ENCODE measurements at places on chromosomes 16 and 17.

DNA sequence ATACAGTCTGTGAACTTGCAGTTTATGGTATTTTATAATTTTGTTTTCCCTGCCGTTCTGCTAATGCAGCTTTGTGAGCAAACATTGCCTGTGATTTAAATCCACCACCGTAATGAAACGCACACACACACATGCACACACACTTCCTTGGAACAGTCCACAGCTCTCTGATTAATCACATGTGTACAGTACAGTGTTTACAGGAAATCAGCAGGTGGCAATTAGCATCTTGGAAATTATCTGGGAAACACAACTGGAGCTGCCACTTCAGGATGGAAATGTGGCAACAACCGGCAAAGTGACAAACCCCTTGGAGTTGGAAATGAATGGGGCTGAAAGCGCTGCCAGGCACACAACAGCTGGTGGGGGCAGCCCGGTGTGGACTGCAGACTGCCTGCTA, 12.9 kb upstream of the ZKSCAN2 start:
- DNase-seq: no peak

- no peak for DNase-seq
These were observed 270.9 kb upstream of the FOXF1 start for GRCh38 chr16:86239381-86239780.

GRCh38 chr17:76241691-76242255, 1.5 kb upstream of the RNF157 start:
- no peak for DNase-seq

- DNase-seq: no peak
These were observed 135.9 kb downstream of the KATNIP start for GRCh38 chr16:27685807-27686206.

GRCh38 chr16:89907055-89907814, 11.4 kb upstream of the MC1R start:
- no peak for DNase-seq

DNA sequence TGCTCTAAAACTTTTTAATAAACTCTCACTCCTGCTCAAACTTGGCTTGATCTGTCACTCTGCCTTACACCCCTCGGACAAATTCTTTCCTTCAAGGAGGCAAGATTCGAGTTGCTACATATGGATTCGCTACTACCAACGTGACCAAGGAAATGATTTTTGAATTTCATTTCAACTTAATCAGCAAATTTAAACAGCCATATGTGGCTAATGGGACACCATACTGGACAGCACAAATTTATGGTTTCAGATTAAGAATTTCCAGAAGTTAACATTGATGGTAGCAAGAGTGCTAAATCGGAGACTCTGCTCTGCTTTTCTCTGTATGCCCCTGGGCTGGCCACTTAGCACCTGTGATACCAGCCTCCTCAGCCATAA, 318.2 kb upstream of the PSMD7 start:
- no peak for DNase-seq

DNA sequence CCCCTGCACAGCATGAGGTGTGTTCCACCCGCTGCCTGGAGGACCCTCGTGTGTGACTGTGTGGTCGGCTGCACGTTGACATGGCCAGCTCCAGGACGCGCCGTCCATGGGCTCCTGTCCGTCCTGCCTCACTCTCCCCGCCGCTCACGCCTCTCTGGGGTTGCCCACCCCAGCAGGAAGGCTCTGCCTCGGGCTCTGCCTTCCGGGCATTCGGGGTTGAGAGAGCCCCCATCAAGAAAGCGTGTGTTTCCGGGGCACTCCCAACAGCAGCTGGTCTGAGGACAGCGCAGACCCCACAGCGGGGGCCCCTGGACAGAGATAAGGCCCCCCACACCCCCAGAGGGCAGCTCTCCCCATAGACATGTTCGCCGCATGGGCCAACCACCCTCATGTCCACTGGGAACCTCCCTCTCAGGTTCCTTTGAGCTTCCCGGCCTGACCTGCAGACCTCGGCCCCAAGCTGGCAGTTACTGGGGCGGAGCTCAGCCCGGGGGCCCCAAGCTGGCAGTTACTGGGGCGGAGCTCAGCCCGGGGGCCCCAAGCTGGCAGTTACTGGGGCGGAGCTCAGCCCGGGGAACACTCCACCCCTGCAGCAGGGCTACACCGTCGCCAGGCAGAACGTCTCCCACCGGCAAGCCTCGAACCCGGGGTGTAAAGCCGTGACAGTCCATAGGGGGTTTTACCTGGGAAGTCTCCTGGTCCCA, 8.4 kb upstream of the PIEZO1 start:
- DNase-seq: no peak

GRCh38 chr17:69141431-69142174, at the start of gene ABCA6:
Gene ABCA6 (minus strand): TSS chr17:69141895. CDS start chr17:69140703, 1,192 bp downstream.
- DNase-seq: no peak

GRCh38 chr16:50539822-50540710, 8.1 kb upstream of the NKD1 start:
- no peak for DNase-seq

DNA sequence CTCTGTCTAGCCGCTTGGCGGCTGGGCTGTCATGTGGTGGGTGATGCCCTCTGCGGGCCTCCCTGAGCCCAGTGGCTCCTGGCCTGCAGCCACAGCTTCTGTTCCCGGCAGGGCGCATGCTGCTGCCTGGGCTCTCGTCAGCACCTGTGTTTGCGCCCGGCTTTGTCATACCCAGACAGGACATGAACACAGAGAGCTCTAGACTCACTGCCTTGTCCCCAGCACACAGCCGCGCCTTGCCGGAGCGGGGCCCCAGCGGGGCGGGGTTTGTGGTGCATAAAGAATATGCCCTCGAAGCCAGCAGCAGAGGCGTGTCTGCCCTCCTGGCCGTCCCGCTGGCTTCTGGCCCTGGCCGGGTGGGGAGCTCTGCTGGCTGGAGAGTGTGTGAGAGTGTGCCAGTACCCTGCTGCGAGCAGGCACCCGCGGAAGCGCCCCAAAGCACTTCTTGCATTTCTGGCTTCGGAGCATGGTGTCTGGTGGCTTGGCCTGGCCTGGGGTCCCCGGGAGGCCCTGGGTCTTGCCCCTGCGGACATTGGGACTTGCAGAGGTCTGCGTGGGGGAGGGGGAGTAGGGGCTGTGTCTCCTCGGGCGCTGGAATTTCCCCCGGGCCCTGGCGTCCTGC, 14.4 kb downstream of the ASPSCR1 start:
- DNase-seq: no peak

- no peak for DNase-seq
These were observed 6.1 kb downstream of the CA7 start for GRCh38 chr16:66850115-66850815.

DNA sequence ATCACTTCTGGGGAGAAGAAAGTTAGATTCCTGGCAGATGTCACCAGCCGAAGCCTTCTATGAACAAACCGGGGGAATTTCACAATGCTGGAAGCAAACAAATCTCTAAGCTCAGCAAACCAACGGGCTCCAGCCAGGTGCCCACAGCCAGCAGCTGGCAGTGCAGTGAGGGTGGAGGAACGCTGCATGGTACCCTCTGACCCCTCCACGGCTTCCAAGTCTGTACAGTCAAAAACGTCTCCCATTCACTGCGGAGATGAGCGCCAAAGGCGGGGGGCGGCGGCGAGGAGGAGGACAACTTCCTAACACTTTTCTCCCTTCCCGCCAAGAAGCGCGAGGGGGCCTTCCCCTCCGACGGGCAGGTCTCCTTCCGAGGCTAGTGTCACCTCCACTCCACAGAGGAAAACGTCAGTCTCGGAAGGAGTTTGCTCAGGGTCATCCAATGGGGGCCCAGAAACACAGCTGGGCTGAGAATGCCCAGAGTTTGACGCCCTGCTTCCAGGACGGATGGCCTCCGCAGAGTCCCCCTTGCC, 924 bp downstream of the ZNF598 start:
- DNase-seq: no peak

GRCh38 chr17:21140911-21141310, 14.1 kb downstream of the DHRS7B start:
- DNase-seq: no peak

GRCh38 chr16:75272097-75272551, 20.7 kb upstream of the BCAR1 start:
- DNase-seq: no peak

DNA sequence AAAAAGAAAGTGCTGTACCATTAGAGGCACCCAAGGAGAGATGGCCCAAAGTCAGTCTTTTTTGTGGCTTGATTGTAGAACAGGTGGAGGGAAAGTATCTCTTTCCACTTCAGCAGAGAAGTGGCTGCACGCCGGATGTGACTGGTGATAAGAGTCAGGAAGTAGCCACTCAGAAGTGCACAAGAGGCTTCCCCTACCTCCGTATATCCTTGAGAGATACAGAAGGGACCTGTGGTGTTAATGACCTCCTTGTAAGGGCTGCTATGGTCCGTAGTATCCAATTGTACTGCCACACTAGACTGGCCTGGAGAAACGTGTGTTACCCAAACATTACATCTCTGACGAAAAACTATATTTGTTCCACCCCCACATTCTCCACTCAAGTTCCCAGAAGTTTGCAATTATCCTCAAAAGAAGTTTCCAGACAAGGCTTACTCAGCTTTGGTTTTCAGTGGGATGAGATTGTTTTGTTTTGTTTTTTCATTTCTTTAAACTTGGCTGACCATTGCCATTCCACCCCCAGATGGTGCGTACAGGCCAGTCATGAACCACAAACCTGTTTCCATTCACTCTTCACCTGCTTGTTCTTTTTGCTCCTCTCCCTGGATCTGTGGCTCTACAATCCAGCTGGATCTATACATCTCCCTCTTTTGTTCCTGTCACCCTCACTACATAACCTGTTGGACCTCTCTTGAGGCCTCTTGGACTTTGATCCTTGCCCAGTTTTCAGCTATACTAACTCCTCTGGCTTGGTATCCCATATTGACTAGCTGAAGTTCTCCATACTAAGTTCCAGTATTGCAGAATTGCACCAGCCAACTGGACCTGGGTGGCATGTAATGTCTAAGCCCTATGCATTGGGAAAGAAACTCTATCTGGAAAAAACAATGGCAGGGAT, 20.7 kb upstream of the MED13 start:
- DNase-seq: no peak

- DNase-seq: no peak
These were observed 6.2 kb upstream of the SLC25A19 start for GRCh38 chr17:75295201-75296158.

- no peak for DNase-seq
These were observed 185.7 kb upstream of the IRX5 start for GRCh38 chr16:54744998-54745397.

- DNase-seq: no peak
These were observed 92.1 kb downstream of the ZNF423 start for GRCh38 chr16:49763826-49764225.

DNA sequence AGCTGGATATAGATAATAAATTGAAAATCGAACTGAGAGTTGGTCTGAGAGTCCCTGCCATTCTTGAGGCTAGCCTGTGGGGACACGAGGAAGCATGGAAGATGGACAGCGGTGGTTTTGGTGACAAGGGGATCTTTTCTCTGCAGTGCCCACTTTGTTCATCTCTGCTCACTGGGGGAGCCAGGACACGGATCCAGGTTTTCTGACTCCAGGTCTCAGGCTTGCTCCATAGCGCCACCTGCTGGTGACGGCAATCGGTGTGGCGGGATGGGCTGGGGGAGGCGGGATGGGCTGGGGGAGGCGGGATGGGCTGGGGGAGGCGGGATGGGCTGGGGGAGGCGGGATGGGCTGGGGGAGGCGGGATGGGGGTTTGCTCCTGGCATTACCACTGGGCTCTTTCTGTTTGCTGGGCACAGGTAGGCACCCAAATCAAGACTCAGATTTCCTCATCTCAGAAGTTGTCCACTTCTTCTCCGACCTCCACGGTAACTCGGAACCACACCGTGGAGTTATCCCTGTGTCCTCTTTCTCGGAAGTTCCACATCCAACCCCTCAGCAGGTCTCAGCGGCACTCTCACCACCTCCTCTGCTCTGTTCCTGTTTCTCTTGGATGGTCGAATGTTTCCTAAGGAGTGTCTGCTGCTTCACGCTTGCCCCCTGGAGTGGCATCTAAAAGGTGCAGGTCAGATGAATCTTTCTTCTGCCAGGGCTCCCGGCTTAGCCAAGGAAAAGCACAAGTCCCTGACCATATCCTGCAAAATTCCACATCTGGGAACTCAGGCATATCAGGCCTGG, 142.4 kb downstream of the CYLD start:
- no peak for DNase-seq

DNA sequence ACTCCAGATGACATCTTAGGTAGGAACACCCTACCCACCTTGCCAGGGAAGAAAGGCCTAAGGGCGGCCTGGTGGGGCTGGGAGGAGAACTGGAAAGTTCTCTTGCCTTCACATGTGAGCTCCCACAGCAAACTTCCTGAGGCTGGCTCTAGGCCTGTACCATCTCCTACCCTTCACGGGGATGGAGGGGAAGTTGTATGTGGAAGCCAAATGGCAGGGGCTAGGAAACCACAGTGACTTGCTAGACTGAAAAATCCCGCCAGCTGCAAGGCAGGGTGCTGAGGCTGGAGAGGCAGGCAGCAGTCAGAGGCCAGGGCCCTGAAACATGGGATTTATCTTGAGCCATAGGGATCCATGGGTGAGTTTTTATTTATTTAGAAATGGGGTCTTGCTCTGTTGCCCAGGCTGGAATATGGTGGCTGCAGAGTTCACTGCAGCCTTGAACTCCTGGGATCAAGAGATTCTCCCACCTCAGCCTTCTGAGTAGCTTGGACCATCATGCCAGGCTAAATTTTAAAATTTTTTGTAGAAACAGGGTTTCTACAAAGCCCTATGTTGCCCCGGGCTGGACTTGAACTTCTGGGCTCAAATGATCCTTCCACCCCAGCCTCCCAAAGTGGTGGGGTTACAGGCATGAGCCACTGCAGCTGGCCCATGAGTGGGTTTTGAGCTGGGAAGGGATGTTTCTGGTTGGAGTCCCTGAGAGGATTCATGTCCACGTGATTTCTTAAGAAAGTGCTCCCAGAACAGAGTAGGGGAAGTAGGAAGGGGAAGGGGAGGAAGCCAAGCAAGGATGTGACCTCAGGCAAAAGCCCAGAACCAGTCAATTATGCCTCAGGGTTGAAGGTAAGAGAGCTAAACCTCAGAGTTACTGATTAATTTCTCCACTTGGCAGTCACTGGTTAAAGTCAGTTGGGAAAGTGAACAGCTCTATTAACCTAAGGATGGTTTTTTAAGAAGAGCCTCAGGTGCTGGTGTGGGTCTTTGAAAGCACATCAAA, 4.0 kb upstream of the KAT8 start:
- DNase-seq: no peak

GRCh38 chr17:55463600-55463999, 42.0 kb upstream of the MMD start:
- no peak for DNase-seq

DNA sequence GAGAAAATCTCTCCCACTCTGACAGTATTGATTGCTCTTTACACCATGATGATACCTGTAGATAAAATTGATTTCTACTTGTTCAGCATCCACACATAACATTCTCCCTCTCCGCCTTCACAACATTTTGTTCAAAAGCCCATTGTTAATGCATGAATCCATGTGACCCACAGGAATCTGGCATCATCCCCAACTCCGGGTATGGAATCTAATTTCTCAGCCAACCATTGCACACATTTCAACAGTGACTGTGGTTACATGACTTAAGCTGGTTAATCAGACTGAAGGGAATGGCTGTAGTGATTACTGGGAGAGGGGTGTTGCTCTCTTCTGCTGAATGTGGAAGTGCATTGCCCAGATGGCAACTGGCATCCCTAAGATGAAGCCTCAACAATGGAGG, 161.4 kb upstream of the C16orf82 start:
- no peak for DNase-seq

All from AG04449 (cell line).